GOT3 (cell line): ENCODE measurements at places on chromosomes 4 and X.

DNA sequence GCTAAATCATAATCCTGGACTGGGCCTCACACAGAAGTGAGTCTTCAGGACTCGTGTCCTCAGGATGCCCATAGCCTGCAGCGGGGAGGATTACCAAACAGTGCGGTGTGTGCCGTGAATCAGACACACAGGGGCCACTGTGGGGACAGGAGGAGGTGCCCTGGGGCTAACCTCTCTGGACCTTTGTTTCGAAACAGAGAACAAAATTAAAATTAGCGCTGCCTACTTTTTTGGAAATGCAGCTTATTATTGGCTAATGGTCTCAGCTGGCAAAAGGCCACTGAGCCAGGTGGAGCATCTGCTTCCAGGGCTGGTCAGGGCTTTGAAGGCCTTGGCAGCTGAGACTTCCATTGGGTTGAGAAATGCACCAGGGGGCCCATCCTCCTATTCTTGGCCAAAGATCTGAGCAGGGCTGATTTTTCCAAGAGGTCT, 236.2 kb downstream of the EVC2 start:
- no peak for DNase-seq

DNA sequence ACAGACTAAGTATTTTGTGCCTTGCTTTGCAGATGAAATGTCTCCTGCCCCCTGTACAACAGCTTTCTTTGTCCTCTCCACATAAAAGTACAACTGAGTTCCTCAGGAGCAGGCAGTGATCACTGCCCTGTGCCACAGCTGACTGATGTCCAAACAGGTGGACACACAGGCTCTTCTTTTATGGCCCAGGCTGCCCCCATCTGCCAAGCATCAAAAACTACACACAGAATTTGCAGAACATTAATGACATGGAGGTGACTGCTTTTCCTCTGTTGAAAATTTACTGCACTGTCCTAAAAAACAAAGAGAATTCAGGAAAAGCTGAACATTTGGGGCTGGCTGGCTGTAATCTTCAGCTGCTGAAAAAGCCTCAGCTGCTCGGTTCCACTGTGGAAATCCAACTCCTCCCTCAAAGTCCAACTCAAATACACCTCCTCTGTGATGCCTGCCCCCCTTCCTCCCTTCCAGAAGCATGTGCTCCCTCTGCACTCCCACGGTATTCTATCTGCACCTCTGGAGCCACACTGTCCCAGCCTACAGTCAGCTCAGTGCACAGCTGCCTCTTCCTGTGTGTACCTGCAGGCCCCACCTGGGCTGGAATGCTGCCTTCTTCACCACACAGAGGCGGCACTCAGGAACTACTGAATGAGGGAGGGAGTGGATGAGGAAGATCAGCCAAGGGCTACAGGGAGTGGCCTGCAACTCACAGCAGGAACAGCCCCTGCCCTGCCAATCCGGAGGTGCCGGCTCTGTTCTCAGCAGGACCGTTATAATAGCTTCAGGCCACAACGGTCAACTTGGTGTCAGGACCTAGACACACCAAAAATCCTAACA, 10.3 kb downstream of the AFAP1 start:
- DNase-seq, result no peak

DNA sequence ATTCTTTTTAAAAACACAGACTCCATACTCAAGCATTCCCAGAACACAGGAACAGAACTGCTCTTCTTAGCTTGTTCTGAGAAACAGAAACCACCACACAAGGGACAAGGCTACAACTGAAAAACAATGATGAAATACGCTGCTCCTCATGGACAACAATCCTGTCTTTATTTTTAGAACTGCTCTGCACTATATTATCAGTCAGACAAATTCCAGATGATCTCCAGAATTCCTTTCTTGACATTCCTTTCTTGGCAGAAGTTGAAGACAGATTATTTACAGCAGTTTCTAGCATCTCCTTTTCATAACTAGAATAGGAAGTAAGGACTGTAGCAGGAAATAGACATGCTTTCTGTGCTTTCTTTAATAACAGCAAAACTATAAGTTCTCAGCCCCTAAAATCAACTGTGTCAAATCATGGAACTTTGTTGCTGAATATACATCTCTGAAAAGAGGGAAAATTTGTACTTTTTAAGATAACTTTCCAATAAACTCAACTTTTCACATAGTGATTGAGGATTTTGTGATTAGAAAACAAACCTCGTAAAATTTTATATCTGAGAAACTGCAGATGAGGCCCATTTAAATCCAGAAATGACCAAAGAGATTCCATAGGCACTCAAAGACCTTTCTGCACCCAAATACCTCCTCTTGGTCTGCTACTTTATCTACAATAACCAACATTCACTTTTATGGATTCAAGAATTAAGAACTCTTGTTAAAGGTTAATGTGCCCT, 35.9 kb downstream of the ANTXR2 start:
- DNase-seq, result no peak

GRCh38 chr4:183342541-183343533, 20.6 kb upstream of the CLDN24 start:
- DNase-seq, result no peak

- no peak for DNase-seq
Observed at GRCh38 chr4:159443975-159444374, 341.1 kb downstream of the RAPGEF2 start.

GRCh38 chr4:17309567-17310268, 202.2 kb downstream of the QDPR start:
- no peak for DNase-seq

- no peak for DNase-seq
Observed at GRCh38 chr4:42151568-42152506, 618 bp downstream of the BEND4 start.

GRCh38 chrX:46333550-46333949, 211.7 kb downstream of the ZNF674 start:
- DNase-seq, result no peak

GRCh38 chr4:82613121-82613520, 51.3 kb upstream of the TMEM150C start:
- DNase-seq, result no peak

DNA sequence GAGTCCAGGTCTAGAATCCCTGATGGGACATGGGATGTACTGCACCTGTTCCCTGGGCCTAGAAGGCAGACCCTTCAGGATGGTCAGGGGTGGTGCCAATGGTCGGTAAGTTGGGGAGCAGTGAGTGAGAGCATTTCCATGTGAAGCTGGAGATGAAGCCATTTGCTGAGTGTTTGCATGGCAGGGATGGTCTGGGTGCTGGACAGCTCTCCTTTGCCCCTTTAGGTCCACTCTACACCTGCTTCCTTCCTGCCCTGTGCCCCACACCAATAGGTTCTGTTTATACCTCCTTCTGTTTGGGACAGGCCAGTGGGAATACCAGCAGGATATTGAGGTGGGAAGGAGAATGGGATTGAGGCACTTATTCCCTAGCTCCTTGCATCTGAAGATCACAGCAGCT, 181.3 kb downstream of the STK32B start:
- no peak for DNase-seq

- DNase-seq, result no peak
Observed at GRCh38 chr4:168885400-168885799, 124.7 kb downstream of the CBR4 start.

DNA sequence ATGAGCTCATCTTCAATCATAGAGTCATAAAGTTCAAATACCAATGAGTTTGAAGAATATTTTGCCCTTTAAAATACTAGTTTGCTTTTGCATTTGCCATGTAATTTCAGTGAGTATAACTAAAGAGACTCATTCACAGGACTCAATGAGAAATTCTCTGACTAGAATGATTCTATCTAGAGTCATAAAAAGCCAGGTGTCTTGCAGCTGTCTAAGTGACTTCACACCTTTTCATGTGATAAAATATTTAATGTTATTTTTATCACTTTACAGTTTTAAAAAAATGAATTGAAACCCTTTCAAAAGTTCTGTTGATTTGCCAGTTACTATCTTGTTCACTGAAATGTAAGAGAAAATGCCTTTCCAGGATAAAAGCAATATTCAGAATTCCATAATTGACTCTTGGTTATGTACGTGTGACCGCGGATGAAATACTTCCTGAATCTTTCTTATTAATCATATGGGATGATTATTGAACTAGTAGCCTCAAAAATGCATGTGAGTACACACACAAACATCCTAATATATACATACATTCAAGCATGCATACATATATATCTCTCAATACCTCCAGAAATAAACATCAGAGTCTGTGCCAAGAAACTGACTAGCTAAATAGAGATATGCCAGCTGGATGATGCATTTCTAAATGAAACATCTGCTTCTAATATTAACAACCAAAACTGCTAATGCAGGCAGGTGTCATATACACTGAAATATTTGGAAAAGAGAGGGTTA, 87.0 kb downstream of the GABRB1 start:
- no peak for DNase-seq

DNA sequence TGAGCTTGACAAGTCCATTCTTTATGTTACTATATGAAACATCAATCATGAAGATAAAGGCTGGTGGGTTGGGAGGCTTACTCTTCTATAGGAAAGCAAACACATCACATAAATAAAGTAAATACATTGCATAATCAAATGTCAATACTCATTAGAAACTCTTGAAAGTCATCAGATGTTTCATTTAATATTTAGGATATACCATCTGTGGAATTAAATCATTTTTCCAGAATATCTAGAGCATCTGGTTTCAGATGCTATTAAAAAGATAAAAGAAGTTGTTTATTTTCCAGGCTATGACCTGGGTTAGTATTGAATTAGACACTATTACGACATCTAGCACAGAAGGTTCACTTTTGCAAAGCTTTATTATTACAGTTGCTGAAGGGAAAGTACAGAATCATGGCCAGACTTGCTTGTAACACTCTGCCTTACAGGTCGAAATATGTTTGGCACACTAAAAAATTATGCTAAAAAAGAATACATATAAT, 72.6 kb downstream of the METTL14 start:
- no peak for DNase-seq

- no peak for DNase-seq
Observed at GRCh38 chrX:113297437-113297836, 456.8 kb upstream of the AMOT start.

GRCh38 chr4:182343453-182343852, 100.3 kb downstream of the TENM3 start:
- DNase-seq, result no peak

DNA sequence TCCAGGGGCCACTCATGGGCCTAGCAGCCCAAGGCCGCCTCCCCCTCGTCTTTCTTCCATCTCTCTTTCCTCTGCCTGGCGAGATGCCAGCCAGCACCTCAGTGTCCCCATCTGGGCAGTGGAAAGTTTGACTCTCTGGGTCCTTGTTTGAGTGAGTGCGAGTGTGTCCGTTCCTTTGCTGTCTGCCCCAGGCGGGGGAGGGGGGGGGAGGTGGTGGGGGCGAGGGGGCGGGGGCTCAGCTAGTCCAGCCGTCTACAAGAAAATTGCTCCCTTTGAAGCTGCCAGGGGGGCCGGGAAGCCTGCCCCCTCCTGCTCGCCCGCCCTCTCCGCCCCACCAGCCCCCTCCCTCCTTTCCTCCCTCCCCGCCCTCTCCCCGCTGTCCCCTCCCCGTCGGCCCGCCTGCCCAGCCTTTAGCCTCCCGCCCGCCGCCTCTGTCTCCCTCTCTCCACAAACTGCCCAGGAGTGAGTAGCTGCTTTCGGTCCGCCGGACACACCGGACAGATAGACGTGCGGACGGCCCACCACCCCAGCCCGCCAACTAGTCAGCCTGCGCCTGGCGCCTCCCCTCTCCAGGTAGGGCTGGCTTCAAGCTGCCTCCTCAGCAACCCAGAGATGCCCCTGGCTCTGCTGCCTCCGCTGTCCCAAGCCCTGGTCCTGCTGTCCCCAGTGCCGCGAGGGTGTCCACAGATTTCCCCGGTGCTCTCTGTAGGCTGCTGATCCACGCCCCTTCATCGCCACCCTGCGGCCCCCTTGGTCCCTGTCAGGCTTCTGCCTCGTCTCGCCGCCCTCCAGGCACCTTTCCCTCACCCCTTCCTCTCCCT, at the start of gene BGN:
TSS of gene BGN (plus strand) at position 440 of the 821 bp plus-strand sequence. CDS start 9,652 bp downstream, outside the sequence.
- no peak for DNase-seq

- DNase-seq, result no peak
Observed at GRCh38 chrX:122504026-122504425, 680.1 kb upstream of the GRIA3 start.

- no peak for DNase-seq
Observed at GRCh38 chr4:27000122-27000521, 139.5 kb downstream of the STIM2 start.

DNA sequence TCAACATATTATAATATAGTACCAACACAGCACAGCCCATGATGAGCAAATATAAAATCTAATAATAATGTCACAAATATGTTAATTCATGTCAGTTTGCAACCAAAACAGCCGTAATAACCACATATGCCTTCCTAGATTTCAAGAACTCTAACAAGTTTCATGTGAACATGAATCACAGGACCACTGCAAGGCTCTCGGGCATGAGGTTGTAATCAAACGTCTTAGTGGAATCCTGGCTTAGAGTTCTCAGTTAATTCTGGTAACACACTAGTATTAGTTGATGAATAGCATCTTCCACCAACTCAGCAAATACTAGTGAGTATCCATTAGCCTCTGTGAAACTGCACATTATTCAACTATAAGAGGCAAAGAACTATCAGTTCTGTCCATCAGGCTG, 379.3 kb upstream of the TENM3 start:
- no peak for DNase-seq

GRCh38 chr4:66837279-66837922, 707.9 kb downstream of the CENPC start:
- DNase-seq, result no peak

DNA sequence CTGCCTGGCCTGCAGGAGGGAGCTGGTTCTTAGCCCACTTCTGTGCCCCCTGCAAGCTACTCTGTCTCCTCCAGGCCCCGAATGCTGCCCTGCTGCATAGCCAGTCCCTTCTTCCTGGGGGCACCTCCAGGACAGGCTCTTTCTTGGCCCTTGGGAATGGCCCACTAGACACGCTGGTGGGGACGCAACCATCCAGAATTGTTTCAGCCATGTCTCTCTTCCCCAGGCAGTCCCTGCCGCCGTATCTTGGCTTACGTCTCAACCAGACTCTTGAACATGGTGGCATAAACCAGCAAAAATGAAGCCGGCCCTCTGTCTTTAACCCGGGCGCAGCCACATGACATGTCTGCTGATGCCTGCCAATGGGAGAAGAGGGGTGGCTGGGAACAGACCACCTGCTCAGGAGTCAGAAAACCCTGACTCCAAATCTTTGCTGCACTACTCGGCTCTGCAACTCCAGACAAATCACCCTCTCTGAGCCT, 9.0 kb downstream of the LRPAP1 start:
- no peak for DNase-seq

DNA sequence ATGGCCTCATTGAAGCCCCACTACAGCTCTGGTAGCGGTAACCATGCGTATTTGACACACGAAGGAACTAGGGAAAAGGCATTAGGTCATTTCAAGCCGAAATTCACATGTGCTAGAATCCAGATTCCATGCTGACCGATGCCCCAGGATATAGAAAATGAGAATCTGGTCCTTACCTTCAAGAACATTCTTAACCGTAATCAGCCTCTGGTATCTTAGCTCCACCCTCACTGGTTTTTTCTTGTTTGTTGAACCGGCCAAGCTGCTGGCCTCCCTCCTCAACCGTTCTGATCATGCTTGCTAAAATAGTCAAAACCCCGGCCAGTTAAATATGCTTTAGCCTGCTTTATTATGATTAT, 876 bp downstream of the HPRT1 start:
- DNase-seq, result no peak

GRCh38 chr4:54402880-54403480, 173.9 kb downstream of the PDGFRA start:
- DNase-seq, result no peak
